Gastroesophageal sphincter (tissue), 4 donors: ENCODE measurements at places on chromosomes 5 and 9. TPM values are rescaled to one million over a fixed set of nuclear protein-coding genes. Genes with fewer than 3 reads are reported as not detected.

- ATAC-seq, result no peak
Measured at GRCh38 chr9:18672706-18673105, 198.8 kb downstream of the ADAMTSL1 start.

GRCh38 chr9:37947977-37948376 is 44.0 kb upstream of the SLC25A51 start:
- no peak for ATAC-seq

DNA sequence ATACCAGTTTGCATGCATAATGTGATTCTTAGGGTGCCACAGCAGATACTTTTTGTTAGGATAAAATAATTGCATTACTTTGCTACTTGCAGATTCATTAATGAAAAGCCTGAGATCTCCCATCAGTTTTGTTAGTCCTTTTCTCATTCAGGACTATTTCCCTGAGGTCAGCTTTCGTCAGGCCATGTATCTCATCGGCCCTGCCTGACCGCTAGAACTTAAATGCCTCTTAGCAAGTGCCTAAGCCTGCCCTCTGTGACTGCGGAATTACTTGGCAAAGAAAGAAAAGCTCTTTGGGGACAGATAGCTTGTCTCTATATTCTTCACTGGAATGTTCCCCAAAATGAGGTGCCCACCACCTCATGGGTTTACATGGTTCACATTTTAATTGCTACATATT is 147.8 kb downstream of the KCTD16 start:
- no peak for ATAC-seq

GRCh38 chr9:83384214-83384613 is 154.0 kb downstream of the FRMD3 start:
- ATAC-seq, result no peak

- ATAC-seq, result no peak
Measured at GRCh38 chr5:36667824-36668223, 61.4 kb downstream of the SLC1A3 start.

GRCh38 chr5:133985540-133986180 is 17.2 kb upstream of the C5orf15 start:
- no peak for ATAC-seq

DNA sequence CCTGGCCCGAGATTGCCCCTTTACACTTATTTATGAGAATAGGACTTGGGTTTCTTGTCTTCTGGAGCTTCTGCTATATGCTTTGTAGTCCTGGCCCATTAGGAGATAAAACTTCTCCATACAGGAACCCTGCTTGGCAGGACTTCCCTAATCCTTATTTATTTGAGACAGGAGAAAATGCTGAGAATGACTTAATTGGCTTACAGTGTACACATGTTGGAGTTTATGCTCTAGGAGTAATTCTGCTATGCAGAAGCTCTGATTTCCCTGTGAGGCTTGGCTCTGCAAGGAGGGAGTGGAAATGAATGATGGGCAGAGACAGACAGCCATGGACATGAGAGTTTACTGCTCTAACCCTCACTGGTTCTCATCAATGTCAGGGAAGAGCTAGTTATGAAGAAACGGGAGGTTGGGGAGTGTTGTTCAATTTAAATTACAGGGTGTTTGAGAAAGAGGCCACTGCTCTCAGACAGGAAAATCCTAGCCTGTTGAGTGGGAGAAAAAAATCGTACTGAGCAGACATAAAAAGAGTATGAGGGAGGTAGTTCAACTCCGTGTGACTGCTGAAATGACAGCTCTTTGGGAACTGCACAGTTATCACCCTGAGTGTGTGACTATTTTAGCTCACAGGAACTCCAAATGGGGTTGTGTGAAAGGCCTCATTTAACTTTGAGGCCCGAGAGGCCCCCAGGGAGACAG is 37.5 kb downstream of the ACTBL2 start:
- no peak for ATAC-seq

DNA sequence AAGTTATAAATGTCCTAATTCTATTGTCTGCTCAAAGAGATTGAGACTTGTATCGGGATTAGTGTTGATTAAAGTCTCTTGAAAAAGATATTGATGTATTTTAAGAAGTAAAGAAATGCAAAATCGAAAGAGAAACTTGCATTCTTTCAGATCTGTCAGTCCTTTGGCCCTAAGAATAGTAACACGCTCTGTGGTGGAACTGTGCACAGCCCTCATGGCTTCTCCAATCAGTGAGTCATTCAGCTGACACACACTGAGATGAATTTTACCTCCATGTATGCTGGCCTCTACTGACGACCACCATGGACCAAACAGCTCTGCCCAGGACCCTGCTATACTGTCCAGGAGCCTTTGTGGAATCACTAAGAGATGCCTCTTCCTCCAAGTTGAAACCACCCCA is 232.4 kb downstream of the ESM1 start:
- ATAC-seq, result no peak

DNA sequence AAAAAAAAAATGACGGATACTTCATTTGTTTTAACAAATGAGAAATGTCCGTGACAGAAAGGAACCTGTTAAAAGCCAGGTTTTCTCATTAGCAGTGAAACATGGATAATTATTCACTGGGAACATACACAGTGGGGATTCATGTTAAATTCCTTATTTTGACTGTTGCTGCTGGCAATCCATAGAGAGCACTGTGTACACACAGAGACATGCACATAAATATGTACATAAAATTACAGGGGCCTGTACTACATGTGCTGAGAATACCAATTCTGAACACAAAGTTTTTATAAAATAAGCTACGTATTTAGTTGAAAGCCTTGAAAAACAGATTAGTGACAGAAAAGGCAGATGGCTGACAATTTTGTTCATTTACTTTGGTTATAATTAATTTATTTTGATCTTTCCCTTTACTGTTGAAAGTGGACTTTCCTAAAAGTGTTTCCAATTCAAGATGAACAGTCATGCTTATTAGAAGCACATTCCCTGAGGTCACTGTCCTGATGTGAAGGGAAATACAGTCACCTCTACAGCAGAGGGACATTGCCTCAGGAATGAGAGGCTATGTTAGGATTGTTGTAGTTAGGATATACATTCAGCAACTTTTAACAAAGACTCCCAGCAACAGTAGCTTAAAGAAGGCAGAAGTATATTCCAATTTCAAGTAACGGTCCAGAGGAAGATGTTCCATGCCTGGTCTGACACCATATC is 166.7 kb downstream of the SAXO1 start:
- ATAC-seq, result no peak

DNA sequence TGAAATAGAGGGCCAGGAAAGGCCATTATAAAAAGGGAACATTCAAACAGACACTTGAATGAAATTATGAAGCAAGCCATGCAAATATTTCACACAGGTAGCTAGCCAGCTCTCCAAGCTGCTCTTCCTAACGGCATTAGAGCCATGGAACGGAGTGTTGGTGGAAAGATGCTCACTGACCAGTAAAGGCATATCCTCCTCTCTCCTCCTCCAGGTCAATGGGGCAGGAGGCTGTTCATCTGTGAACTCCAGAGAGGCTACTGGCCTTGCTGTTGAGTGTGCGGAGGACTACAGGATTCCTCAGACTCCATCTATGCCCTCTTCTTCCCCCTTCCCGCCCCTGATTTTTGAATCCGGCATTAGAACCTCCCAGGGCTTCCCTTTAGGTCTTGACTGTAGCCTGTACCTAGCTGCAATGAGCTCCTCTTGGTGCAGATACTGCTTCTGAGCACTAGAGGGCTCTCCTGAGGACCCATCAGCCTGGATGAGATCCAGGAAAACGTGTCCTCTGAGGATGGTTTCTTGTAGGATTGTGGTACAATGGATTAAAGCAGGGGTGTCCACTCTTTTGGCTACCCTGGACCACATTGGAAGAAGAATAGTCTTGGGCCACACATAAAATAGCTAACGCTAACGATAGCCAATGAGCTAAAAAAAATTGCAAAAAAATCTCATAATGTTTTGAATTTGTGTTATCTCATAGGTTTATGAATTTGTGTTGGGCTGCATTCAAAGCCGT is 162.2 kb downstream of the SREK1 start:
- ATAC-seq, result peak; percentile 37

- ATAC-seq, result no peak
Measured at GRCh38 chr5:14413331-14413750, 168.3 kb upstream of the OTULINL start.

- peak; percentile 16 for ATAC-seq
Measured at GRCh38 chr9:72997387-72997995, 44.6 kb upstream of the ALDH1A1 start.

DNA sequence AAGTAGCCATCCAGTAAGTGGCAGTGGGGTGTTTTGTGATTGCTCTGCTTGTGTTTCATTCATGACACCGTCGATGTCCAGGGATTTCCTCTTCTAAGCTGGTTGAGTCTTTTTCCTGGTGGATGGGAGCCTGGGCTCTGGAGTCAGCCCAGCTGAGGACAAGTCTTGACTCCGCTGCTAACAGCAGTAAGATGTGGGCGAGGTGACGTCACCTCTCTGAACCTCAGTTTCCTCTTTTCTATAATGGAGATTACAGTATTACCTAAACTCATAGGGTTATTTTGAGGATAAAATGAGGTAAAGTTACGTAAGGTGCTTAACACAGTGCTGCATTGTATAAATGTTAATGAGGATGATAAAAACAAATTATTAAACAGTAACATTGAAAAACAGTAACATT is 21.3 kb downstream of the FGF1 start:
- ATAC-seq, result no peak

- no peak for ATAC-seq
Measured at GRCh38 chr9:20526500-20527319, 95.6 kb downstream of the MLLT3 start.

DNA sequence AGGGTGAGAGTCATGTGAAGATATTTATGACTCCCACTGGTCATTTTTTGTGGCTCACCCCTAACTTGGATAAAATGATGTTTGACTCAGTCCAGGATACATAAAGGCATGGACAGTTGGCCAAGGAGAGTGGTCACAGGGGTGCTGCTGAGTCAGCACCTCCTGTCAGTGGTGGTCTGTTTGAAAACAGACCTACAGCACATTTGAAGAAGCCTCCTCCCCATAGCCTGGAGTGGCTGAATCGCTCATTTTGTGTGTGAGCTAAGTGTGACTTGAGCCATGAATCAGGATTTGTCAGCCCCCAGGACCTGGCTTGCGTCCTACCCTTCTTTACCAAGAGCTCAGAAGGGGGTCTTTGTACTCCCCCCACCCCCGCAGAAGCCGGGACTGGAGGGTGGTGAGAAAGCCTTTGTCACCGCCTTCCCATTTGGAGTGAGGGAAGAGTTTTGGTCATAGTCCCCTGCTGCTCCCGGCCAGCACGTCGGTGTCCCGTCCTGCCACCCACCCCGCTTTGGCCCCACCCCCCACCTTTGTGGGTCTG is 35.6 kb downstream of the TRIO start:
- ATAC-seq, result no peak

CDH18 gene
- total RNA-seq, result not detected

IRX2 gene
- 2.6 TPM for total RNA-seq

STK32A gene
- 3.7 TPM for total RNA-seq

F12 gene
- total RNA-seq, result 0.27 TPM

CXXC5 gene
- 39.2 TPM for total RNA-seq

ARHGEF39 gene
- 2.2 TPM for total RNA-seq

LCP2 gene
- 17.0 TPM for total RNA-seq

SCGB3A2 gene
- not detected for total RNA-seq

IL9 gene
- total RNA-seq, result not detected

SAXO1 gene
- 0.39 TPM for total RNA-seq

FGD3 gene
- total RNA-seq, result 4.2 TPM
